ENCODE measurements at places on chromosomes 2 and 18.
A peak's percentile ranks its signal among the peaks of the same experiment; 100 is the strongest.

- DNase-seq: no peak
Measured at GRCh38 chr2:219405451-219405850, 12.7 kb upstream of the DES start.

GRCh38 chr18:1177232-1177631 lies 272.6 kb downstream of the ADCYAP1 start:
- DNase-seq: no peak

- DNase-seq: peak; percentile 92
Measured at GRCh38 chr2:189096769-189097447, 82.7 kb downstream of the COL5A2 start.

- peak; percentile 77 for DNase-seq
Measured at GRCh38 chr2:113370478-113371091, 66.9 kb upstream of the ZNG1B start.

DNA sequence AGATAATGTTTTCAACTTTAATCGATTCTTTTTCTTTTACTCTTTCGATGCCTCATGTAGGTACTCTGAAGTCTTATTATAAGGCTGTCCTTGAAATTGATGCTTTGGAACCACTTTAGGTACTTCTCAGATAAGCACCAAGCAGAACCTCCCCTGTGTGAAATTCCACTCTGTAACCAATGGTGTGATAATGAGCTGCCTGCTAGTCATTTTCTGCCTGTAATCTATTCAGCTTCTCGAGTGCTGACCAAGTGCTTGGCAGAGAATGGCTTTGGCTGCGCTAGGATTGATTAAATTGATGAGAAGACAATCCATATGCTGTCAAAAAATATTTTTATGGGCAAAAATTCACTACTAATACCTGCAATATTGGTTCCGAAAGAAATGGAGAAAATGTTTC lies 132.1 kb upstream of the STON1 start:
- DNase-seq: no peak

- DNase-seq: no peak
Measured at GRCh38 chr18:46325895-46326294, 221.7 kb downstream of the HAUS1 start.

- DNase-seq: peak; percentile 61
Measured at GRCh38 chr2:128347701-128348539, 29.3 kb upstream of the HS6ST1 start.

GRCh38 chr2:11711354-11711716 lies 35.1 kb upstream of the LPIN1 start:
- no peak for DNase-seq

DNA sequence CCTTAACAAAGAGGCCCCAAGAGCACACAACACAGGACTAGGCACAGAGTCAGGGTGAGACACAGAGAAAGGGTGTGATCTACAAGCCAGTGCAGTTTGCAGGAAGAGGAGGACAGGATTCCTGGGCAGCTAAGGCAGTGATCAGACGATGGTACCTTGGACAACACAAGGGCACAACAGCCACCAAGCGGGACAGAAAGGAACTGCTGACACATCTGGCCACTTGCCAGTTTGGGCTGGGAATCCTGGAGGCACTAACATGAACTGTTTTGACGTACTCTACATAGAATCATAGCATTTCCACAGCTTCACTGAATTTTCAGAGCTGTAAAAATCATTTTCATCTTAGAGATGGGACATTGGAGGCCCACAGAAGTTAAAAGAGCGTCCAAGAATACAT lies 221.5 kb upstream of the SLC35G4 start:
- no peak for DNase-seq

- DNase-seq: peak; percentile 41
Measured at GRCh38 chr2:198499539-198499938, 695.1 kb downstream of the PLCL1 start.

DNA sequence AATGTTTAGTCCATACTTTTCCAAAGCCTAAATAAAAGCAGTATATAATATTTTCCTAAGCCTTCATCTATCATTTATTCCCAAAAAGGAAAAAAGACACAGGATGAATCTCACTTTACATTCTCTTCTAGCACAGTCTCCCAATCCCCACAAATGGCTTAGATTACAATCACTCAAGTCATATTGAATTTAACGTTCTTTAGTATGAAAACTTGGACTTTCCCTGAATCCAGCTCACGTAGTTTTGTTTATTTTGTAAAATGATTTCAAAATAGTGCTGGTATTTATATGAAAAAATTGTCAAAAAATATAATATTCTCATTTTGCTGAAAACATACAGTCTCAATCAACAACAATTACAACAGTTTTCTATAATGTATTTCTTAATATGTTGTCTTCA lies 137.7 kb upstream of the CCDC150 start:
- DNase-seq: no peak

DNA sequence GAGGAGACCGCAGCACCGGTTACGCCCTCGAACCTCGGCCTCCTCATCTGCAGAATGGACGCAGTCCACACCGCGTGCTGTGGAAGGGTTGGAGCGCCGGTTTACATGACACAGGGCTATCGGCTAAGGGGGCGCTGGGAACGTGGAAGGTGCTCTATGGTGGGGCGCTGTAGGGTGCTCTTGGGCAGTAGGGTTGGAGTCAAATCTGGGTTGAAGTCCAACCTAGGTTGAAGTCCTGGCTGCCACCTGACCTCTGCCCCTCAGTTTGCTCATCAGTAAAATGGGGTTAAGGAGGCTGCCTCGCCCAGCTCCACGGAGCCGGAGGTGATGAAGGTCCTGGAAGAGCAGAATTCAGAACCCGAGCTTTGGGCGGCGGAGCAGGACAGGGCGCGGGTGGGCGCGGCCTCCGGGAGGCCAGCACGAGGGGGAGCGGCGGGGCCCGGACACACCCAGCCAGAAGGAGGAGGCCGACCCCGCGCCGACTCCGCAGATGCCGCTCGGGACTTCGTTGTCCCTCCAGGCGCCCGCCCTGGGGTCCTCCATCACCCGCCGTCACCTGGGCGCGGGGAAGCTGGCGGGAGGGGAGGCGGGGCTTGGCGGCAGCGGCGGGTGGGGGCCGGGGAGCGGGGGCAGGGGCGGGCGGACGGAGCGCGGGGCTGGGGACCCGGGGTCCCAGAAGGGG lies 558 bp upstream of the GAREM2 start:
- no peak for DNase-seq

- DNase-seq: peak; percentile 16
Measured at GRCh38 chr2:176565641-176566323, 296.5 kb downstream of the MTX2 start.

DNA sequence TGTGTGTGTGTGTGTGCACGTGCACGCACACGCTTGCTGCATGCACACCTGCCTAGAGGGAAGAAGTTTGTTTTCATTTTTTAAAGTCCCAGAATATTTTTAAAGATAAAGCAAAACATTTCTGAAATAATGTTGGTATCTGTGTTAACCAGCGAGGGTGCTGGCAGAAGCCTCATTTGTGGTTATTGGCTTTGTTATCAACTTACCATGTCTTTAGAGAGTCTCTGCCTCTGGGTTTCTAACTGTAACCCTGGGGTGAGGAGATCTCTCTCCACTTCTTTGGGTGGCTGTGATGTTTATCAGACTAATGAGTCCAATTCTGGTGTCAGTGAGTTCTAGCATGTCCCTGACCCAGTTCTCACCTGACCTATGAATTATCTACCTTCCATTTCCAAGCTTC lies 927.6 kb upstream of the FANCL start:
- DNase-seq: no peak
